ENCODE measurements at places on chromosomes 5 and 9. TPM values are rescaled to one million over a fixed set of nuclear protein-coding genes. Genes with fewer than 3 reads are reported as not detected.

Gene FOXD1
- total RNA-seq, result 2.1 TPM

Gene ROPN1L
- total RNA-seq, result 0.32 TPM

Gene ADRB2
- total RNA-seq, result 0.16 TPM

Gene IL17B
- not detected for total RNA-seq

Gene PROB1
- total RNA-seq, result 1.5 TPM
